ENCODE measurements at places on chromosomes 2 and 18.

DNA sequence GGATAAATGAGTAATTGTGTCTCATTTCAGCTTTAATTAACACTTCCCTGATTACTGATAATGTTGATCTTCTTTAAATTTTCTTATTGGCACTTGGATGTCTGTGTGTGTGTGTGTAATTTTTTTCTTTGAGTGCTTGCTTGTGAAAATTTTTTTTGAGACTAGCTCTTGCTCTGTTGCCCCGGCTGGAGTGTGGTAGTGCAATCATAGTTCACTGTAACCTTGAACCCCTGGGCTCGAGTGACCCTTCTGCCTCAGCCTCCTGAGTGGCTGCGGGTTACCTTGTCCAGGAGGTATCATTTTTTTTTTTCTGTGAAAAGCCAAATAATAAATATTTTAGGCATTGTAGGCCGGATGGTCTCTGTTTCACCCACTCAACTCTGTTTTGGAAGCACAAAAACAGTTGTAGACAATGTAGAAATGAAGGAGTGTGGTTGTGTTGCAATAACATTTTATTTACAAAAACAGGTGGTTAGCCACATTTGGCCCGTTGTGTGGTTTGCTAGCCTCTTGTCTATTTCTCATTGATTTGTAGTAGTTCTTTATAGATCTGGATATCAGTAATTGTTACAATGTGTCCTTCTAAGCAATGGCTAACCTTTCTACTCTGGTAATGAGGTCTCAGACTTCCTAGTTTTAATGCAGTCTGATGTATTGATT is 7.9 kb downstream of the IL1RL2 start:
- DNase-seq: no peak

GRCh38 chr2:139477618-139478017 is 697.4 kb upstream of the NXPH2 start:
- no peak for DNase-seq

DNA sequence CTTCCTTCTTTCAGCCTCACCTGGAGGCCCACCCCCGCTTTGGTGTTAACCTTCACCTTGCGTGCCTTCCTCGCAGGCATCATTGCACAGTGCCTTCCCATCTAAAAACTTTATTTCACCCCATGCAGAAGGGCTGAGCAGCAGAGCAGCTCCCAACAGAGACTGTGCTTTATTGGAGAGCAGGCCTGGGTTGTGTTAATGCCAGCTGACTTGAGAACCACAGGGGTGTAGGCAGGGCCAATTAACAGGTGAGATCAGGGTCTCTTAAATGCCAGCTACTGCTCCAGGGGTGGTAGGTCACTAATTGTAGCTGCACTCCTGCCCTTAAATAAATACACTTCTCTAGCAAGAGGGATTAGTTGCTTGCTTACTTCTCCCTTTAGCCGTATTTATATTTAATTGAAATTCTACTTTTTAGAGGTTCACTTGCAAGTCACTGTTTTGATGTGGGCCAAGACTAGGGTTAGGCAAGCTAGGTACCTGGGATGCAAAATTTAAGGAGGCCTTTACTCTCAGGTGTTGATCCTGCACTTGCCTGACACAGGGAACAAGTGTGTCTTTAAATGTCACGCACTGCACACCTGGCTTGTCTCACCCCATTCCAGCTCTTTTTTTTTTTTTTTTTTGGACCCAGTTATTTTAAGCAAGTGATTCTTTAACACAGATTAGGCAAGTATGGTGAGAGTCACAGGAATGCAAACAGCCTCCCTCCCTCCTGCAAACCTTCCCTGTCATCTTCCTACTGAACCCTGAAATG is 54.5 kb downstream of the LYPD1 start:
- DNase-seq: no peak

- DNase-seq: no peak
Observed at GRCh38 chr2:239157269-239157668, 243.6 kb downstream of the HDAC4 start.

GRCh38 chr18:7104649-7105048 is 12.9 kb downstream of the LAMA1 start:
- DNase-seq: no peak

- DNase-seq: no peak
Observed at GRCh38 chr2:217773539-217773938, 229.3 kb downstream of the TNS1 start.

GRCh38 chr2:120399889-120400240 is 53.9 kb downstream of the INHBB start:
- DNase-seq: no peak

DNA sequence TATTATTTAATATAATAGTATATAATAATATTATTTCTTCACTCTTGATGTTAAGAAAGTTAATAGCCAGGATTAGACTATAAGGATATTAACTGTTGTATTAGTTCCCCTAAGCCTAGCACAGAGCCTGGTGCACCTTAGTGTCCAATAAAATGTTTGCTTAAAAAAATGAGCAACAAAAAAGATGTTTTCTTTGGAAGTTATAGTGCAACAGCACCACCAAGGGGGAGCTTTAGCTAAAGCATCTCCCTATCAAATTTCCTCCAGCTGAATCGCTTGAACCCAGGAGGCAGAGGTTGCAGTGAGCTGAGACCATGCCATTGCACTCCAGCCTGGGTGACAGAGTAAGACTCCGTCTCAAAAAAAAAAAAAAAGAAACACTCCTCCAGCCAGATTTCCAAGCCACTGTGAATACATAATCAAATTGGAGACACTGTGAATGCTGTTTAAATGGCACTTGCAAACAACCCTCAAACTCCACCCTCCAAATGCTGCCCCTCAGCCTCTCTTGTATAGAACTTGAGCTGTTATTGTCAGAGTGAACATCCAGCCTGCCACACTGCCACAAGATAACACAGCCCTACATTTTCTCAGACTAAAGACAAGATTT is 221.9 kb downstream of the DYM start:
- DNase-seq: peak; percentile 67

DNA sequence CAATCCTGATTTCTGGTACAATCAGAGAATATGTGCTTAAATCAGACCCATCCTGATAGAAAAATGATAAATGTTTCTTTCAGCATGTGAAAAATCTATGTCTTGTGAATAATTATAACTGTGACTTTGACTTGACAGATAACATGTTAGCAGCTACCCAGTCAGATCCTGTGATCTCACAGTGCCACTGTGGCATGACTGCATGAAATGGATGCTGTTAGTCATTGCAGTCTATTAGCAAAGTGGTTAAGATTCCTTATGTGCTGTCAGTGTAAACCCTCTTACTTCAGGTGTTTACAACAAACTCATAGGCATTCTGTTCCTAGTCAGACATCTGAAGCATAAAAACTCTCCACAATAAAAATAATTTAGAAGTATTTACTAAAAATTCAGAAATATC is 244.6 kb upstream of the RND3 start:
- no peak for DNase-seq

- DNase-seq: no peak
Observed at GRCh38 chr18:11883153-11883552, 25.0 kb downstream of the MPPE1 start.

DNA sequence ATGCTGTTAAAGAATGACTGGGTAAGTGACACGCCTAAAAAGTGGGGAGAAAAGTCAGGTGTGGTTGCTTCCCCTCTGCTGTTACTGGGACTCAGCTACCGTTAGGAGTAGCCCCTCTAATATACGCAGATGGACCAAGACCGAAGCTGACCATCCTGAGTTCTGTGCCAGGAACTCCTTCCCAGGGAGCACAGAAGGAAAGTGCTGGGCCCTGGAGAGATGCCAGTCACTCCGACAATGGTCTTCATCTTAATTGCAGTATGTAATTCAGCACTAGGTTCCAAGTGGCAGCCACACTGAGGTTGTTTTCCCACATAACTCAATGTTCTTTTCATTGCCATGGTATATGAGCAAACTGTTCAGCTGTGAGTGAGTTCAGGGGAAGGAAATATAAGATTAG is 19.6 kb upstream of the TMEM200C start:
- DNase-seq: no peak

DNA sequence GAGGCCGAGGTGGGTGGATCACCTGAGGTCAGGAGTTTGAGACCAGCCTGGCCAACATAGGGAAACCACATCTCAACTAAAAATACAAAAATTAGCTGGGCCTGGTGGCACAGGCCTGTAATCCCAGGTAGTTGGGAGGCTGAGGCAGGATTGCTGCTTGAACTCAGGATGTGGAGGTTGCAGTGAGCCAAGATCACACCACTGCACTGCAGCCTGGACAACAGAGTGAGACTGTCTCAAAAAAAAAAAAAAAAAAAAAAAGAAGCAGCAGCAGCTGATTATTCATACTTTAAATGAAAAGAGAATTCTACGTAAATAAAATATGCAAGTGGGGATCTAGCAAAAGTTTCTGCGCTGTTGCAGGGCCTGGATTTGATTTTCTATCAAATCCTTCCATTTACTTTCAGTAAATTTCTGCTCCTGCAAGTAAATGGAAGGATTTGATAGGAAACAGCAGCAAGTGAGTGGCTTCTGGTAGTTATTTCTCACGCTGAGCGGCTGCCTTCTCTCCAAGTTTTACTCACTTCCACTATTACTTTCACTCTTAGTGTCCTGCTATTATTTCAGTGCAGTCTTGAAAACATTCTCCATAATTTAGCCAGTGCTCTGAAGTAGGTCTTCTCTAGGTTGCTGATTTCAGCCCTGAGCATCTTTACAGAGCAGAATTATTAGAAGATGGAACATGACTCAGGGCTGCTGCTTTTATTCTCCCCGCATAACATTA is 68.4 kb downstream of the SLC16A14 start:
- DNase-seq: no peak

GRCh38 chr2:58620896-58621295 is 379.8 kb upstream of the FANCL start:
- DNase-seq: no peak

- DNase-seq: no peak
Observed at GRCh38 chr2:61671561-61672315, 133.6 kb upstream of the XPO1 start.

DNA sequence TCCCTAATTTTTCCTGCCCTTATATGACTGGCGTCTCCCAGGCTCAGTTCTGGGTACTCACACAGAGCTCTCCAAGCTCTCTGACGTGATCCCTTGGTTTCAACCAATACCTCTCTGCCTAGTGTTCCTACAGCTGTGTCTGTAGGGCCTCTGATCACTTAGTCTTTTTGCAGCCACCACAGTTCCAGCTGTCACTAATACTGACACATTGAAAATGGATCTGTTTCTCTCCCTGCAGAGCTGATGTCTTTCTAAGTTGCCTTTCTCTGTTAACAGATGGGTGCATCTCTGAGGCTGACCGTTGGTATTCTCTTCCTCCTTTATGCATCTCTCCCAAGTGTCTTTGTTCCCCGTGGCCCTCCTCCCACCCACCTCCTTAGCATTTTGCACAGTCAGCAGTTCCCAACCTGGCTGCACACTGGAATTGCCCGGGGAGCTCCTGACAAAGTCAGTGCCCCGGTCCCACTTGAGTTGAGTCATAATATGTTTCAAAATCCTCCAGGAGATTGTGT is 62.5 kb downstream of the CERS6 start:
- no peak for DNase-seq

DNA sequence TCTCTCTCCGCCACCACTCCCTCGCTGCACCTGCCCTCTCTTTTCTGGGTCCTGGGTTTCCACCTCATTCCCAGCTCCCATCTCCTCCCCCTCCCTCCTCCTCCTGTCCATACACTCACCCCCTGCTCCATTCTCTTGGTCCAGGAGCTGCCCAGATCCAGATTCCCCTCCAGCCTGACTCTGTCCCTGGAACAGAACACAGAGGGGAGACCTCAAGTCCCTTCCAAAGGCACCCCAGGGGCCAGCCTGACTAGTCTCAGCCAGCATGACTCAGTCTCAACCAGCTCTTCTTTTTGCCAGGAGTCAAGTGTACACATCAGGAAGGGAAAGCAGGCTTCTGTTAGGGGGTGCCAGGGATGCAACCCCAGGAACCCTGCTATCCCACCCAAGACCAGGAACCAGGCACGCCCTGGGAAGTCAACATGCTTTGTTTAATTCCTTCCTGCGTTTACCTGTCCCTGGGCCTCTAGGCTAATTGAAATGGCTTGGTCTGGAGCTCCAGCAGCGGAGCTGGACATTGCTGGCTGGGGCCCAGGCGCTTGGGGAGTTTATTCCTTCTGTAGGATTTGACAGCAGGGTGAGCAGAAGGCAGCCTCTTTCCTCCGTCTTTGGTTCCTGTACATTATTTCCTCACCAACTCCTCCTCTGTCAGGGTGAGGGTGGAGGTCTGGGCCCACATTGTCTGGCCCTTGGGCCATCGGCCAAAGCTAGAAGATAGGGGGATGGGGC is 28.4 kb upstream of the SELENOI start:
- no peak for DNase-seq

GRCh38 chr2:86566158-86566820 is 3.0 kb upstream of the CHMP3 start:
- peak; percentile 15 for DNase-seq

Measured in DMS53 (cell line).